Fibroblast of villous mesenchyme (primary cell): ENCODE measurements at places on chromosomes 2 and 18.

DNA sequence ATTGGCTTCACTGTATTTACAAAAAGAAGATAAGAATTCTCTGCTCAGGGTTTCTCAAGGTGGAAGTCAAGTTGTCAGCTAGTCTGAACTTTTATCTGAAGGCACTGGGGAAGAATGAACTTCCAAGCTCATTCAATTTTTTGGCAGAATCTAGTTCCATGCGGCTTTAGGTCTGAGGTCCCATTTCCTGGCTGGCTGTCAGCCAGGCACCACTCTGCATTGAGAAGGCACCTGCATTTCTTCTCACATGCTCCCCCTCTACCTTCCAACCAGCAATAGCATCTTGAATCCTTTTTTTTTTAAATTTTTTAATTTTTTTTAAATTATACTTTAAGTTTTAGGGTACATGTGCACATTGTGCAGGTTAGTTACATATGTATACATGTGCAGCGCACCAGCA is 46.2 kb upstream of the RPE start:
- DNase-seq = no peak

DNA sequence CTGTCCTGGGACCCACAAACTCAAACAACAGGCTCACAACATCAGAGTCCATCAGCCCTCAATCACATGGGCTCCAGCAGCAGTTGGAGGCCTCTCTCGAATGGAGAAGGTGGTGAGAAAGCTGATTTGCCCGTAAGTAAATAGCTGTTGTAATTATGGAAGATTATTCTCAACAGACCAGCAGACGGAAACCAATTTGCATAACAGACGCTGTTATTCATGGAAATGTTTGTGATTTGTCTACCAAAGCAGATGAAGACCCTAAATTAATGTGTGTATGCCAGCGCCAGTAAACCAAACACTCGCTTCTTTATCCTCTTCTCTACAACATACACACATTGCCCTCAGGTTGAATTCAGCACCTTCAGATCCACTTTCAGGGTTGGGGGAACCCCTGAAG is 23.4 kb upstream of the GALNT14 start:
- no peak for DNase-seq

GRCh38 chr2:202084265-202084664 is 11.2 kb downstream of the KIAA2012 start:
- DNase-seq = no peak

DNA sequence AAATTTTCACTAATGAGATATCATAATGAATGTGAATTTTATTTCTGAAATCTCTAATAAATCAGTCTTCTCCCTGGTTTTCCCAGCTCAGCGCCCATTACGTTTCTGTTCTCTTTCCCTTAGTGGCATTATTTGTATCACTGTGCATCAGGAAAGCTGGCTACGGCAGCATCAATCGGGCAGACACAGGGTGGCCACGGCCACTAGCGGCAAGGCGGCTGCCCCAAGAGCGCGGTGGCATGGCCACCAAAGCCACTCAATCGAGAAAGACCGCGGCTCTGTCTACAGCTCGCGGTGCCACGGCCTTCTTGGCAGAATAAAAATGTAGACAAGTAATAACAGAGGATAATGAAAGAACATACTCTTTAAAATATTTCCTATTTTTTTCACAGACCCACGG is 168.0 kb downstream of the RPIA start:
- DNase-seq = no peak

GRCh38 chr2:147524912-147525311 is 319.9 kb upstream of the ACVR2A start:
- DNase-seq = no peak

- DNase-seq = no peak
Observed at GRCh38 chr18:26468931-26469340, 79.4 kb downstream of the KCTD1 start.

GRCh38 chr18:75581336-75582131 is 154.0 kb upstream of the SMIM21 start:
- no peak for DNase-seq

DNA sequence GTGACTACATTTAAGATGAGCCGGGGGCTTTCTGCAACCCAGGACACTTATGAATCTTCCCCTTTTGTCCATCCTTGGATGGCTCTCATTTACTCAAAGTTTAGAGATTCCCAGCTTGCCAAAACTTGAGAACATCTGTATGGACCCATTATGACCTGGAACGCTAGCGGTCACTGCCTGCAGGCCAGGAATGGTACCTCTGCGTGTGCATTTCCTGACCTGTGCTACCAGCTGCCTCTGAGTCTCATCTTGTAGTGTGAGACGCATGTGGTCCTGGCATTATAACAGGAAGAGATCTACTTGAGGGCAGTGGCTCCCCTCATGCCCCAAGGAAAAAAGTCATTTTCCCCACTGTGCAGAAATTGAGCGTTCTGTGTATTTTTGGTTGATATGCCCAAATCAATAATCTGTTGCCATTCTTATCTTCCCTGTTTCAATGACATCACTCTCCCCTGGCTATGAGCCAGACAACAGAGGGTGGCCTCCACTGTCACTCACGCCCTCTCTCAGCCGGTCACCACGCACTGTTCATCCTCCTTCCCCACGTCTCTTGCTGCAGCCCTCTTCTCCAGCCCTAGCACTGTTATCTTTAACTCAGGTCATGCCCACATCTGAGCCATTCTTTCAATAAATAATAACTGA is 28.5 kb upstream of the NPAS2 start:
- DNase-seq = no peak

DNA sequence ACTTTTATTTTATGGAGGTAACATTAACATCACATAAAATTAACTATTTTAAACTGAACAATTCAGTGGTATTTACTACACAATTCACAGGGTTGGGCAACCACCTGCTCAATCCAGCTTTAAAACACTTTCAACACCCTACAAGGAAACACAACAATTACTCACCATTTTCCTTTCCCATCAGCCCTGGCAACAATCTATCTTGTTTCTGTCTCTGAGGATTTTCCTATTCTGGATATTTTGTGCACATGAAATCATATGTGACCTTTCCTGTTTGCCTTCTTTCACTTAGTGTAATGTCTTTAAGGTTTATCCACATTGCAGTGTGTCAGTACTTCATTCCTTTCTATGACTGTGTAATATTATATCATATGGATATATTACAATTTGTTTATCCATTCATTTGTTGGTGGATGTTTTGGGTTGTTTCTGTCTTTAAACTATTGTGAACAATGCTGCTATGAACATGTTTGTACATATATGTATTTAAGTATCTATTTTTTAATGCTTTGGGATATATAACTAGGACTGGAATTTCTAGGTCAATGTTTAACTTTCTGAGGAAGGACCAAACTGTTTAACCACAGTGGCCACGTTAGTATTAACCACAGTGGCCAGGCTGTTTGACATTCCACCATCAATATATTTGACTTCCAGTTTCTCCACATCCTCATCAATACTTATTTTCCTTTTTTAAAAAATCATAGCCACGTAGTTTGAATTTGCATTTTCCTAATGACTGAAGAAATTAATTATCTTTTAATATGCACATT is 72.4 kb upstream of the KIF5C start:
- DNase-seq = no peak
